ENCODE measurements at places on chromosomes 4 and X.
A peak's percentile ranks its signal among the peaks of the same experiment; 100 is the strongest.

- DNase-seq = no peak
These were observed 539 bp upstream of the SPCS3 start for GRCh38 chr4:176319151-176319703.

DNA sequence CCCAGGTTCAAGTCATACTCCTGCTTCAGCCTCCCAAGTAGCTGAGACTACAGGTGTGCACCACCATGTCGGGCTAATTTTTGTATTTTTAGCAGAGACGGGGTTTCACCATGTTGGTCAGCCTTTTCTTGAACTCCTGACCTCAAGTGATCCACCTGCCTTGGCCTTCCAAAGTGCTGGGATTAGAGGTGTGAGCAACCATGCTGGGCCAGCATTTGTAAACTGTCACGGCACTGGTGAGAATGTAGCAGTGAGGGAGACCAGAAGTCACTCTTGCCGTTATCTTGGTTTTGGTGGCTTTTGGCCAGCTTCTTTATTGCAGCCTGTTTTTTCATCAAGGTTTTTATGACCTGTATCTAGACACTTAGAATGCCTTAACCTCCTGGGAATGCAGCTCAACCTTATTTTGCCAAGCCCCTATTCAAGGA is 22.4 kb downstream of the PCDH18 start:
- no peak for DNase-seq

GRCh38 chr4:118942465-118942864 is 53.8 kb downstream of the SYNPO2 start:
- DNase-seq = no peak

DNA sequence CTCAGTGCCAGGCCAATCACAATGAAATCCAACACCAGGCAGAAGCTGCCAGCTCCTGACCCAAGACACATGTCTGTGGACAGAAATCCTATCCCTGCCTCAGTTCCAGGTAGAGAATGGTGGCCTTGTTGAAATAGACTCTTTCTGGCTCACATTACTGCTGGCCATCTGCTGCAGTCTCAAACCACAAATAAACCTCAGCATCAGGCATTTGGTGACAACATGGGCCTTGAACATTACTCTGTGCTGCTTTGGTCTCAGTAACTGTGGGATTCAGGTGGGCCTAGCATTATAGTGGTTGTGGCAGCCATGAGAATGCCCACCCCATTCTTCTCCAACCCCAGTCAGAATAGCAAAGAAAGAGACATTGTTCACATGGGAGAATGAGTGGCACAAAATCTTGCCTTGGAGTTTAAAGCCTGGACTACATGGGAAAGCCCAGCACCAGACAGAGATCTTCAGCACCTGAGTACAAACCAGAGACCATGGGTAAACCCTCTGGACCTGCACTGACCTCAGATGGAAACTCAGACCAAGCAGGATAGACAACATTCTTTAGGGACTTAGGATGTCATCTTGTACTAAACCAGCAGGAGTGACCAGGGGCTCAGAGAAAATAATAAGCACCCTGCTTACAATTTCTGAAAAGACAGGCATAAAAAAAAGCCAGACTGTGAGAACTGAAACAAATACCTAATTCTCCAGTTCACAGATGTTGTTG is 50.4 kb upstream of the TRAM1L1 start:
- no peak for DNase-seq

GRCh38 chr4:188275686-188276085 is 136.4 kb downstream of the TRIML1 start:
- DNase-seq = no peak

DNA sequence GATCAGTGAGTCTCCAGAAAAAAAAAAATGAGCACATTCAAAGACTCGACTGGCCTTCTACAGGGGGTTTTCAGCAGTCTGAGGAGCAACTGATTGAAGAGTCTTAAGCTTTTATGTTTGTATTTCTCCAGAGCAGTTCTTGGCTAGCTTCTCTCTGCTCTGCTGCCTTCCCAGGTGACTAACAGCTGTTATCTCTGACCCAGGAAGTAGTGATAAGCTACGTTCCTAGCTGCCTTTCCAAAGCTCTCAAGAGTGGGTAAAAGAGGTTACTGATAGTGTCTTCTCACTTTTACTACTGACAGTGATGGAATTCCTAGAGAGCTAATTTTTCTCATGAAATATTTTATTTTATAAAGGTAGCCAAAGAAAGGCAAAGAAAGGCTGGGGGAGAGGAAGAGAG is 66.6 kb downstream of the ENOX2 start:
- DNase-seq = no peak

DNA sequence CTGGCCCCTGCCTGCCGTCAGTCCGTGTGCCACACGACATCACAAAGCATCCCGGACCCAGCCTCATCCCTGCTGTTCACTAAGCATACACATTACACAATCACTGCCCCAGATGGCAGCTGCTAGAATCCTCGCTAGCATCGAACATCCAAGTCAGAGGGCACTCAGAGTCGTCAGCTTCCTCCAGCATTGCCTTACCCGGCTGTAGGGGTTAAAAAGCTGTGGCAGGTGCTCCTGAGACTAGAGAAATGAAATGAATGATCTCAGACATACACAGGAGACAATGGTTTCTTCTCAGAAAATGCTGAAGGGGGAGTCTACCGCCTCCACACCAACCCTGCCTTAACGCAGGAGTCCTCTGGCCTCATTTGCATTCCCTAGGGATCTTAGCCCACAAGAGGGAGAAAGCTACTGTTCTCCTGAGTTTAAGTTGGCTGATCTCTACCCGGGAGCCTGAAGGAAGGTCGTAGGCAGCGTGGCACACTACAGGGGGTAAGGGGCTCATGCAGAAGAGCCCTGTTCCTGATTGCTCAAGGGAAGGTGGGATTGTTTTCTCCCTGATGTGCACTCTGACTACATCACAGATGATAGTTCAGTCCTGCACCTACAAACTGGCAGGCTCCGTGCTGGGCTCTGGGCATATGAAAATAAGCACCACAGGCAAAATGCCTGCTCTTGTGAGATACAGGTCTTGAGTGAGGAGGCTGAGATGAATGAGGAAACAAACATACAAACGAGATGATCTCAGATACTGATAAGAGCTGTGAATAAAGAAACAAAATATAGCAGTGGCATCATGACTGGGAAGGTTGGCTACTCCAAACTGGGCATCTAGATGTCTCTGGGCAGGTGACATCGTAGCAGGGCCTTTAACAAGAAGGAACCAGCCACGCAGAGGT is 2.6 kb upstream of the KIAA0232 start:
- no peak for DNase-seq

DNA sequence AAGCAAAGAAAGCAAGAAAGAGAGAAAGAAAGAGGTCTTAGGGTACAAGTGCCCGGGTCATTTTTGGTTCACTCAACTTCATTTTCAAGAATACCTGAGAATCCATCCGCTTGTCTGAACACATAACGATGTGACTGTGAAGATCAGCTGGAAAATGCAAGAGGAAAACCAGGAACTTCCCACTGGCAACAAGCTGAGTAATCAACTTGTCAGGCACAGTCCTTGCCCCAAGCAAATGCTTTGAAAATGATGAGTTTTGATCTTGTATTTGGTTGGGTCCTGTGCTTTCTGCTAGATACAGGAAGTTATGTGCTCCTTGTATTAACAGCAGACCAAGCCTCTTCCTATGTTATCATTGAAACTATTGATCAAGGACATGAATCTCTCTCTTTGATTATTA is 239.1 kb downstream of the ASMT start:
- no peak for DNase-seq

DNA sequence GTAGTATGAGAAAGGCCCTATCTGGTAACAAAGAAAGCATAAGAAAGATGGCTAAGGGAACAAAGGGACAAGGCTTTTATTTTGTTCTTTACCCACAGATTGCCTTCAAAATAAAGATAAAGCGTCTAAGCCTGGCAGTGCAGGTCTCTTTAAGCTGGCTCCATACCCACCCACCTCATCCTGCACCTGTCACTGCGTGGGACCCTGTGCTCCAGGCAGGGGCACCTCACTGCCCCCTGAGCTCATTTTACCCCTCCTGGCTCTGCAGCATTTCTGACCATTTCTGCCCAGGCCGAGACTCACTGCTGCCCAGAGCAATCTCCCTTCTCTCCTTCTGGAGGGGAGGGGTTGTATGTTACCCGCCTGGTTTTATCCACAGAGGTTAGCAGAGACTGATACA is 1.7 kb upstream of the CYP4V2 start:
- no peak for DNase-seq

- no peak for DNase-seq
These were observed 583.0 kb downstream of the BCOR start for GRCh38 chrX:39514801-39515200.

DNA sequence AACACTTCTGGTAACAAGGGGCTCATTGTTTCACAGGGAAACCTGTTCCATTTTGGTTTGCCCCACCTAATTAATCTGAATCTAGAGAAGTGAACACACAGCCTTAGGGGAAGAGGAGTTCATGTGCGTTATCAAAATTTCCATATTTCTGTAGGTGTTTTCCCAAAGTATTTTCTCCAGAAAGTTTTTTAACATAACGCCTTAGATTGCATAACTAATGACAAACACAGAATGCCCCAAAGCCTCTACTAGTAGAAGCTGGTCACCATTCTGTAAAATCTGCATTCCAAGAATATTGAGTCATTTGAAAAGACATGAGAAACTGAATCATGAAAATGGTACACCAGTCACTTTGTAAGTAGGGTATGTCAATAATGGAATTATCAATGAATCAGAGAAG is 41.1 kb downstream of the IL13RA2 start:
- no peak for DNase-seq

DNA sequence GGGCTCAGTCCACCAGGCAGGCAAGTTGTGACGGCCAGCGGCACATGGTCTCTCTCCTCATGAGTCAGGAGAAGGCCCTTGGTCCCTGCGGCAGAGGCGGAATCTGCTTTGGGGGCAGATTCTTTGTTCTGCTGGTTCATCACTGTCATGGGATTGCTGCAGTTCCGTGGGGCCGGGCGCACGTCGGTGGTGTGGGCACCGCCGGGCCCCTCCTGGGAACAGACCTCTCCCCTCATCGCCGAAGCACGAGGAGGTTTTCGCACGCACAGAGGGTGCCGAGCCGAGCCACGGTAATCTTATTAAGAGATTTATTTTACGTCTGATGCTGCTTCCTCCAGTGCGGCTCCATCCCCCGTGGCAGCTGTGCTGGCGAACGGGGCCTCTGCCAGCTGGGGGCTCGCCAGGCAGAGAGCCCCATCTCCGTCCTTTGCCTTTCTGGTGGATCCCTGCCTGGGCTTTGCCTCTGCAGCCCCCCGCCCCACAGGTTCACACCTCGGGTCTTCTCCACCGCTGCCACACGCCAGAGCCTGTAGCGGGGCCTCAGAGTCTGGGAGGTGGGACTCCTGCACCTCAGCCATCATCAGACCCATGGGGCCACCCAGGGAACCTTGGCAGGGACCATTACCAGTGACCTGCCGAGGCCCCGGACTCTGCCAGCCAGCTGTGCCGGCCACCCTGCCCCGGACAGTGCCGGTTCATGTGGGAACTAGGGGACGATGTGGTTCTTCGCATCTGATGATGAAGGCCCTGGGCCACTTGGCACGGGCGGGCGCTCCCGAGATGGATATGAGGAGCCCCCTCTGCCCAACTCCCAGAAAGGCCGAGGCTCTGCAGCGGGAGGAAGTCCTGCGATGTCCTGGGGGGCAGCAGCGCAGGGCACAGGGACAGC is 86.7 kb upstream of the NKX1-1 start:
- no peak for DNase-seq

- DNase-seq = peak; percentile 32
These were observed 2.4 kb downstream of the LONRF3 start for GRCh38 chrX:118976599-118977340.

GRCh38 chrX:153609917-153610835 is 11.2 kb upstream of the CCNQ start:
- no peak for DNase-seq

DNA sequence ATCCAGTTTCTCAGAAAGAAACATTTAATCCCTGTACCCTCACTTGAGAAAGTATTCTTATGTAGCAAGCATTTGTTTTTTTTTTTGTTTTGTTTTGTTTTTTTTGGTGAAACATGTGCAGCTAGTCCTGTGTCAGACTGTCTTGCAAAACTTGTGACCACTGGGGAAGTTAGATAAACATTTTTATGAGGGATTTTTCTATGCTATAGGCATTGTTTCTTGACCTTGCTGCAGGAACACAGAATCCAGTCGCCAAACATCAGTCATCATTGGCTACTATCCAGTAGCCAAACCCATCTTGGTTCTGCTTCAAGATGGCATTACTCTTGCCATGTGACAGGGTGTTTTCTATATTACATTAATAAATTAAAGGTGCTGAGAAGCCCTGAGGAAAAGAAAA is 7.7 kb upstream of the MAPK10 start:
- DNase-seq = no peak

DNA sequence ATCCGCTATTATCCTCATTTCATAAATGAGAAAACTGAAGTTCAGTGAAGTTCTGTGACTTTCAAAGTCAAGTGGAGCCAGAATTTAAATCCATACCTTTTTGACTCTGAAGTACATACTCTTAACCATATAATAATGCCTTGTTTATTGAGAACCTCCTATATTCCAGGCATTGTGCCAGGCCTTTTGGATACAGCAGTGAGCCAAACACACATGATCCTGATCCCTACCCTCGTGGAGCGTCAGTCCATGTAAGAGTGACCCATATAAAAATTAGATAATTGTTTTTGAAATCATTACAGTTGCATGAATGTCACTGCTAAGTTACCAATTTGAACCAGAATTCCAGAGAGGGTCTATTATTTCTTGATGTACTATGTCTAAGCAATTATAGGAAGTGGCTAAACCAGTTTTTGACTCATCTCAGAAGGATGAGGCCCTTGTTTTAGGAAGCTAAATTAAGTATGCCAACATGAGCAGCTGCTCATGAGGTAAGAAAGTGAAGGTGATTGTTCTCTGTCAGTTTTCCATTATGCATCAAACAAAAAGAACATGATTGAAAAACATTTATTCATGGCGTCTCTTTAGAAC is 289.5 kb downstream of the GLUD2 start:
- DNase-seq = no peak

DNA sequence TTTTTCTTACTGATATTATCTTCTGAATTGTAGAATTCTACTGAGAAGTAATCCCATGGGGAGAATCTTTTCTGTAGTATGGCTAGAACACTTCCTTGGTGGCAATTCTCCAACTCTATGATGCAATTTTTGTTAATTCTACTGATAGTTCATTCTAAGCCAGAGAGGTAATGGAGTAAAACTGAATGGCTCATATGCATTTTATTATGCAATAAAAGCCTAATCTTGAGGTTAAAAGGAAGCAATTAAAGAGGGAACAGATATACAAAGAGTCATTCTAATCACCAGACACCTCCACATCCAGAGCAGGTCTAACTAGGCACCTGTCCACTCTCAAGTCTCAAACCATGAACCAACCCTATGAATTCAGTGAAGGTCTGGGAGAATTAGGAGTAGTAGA is 9.7 kb downstream of the RAP2C start:
- no peak for DNase-seq

GRCh38 chrX:12991575-12991974 is 16.7 kb downstream of the TMSB4X start:
- no peak for DNase-seq

DNA sequence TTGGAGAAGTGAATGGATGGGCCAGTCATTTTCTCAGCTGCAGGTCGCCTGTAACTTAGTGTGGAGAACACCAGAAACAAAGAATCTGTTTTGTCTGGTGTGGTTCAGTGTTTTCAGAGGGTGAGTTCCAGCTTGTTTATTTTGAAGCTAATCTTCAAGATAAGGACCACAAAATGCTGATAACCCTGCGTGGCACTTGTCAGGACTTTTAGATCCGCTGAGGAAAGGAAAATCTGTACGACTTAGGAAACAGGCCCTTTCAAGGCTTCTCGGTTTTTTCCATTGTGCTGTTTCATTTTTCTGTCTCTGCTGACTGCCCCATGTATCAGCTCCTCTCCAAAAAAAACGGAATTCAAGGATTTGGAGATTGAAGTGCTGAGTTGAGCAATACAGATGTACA is 8.7 kb upstream of the ANAPC4 start:
- no peak for DNase-seq
